Activated T-cell treated with anti-CD3 and anti-CD28 coated beads for 48 hours (primary cell): ENCODE measurements at places on chromosomes 7 and 10.
A peak's percentile ranks its signal among the peaks of the same experiment; 100 is the strongest.

DNA sequence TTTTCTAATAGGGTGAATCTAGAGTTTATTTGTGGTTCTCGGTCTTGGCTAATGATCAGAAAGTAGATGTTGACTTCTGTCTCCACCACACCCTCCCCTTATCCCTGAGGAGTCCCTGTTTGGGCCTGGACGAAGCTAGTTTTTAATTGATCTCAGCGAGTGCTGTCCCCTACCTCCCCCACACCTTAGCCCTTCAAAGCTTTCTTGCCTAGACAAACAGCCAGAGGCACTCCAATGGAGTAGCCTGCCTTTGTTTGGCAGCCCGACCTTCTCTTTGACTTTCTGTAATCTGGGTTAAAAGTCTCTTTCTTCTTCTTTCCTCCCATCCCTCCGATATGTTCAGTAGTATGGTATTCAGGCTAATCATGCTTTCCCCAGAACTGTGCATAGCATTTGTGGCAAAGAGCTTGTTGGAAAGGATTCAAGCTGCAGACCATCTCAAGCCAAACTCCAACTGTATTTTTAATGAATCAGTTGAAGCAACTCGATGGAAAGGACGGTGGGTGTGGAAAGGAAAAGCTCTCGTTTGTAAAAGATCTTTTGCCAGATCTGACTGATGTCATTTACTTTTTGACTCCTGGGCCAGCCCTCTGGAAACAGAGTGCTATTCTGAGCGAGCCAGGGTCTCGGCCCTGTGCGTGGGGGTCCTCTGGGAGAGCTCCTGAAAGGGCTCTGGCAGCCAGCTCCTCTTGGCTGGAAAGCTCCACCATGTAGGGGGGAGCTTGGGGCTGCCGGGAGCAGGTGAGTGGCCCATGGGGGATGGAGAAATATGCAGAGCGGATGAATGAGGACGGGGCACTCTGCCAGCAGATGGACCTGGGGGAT, 4.5 kb downstream of the FAM180A start:
- no peak for DNase-seq

DNA sequence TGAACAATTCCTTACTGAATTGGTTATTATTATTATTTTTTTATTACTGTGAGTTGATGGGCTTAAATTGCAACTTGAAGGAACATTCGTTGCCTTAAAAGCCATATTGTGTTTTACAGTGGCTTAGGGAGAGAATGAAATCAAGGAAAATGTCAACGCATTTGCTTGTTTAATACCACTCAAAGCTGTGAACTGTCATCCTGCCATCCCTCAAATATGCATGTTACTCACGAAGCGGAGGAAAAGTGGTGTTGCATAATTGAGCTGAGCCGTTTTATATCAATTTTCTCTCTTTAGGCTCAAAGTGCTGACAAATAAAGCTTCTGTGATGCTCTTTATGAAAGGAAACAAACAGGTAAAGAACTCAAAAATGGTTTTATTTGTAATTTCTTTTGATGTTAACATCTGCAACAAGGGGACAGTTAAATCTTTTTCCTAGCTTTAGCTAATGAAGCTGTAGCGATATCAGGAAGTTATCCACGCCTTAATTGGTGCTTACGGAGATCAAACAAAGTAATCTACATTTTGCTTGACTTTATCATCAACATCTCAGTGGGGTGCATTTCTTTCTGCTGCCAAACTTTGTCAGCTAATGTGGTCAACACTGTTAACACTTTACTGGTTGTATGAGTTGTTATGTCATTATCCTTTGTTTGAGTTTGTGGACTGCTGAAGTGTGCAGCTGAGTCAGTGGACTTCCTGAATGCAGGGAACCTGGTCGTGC, 33.1 kb downstream of the GLRX3 start:
- no peak for DNase-seq

DNA sequence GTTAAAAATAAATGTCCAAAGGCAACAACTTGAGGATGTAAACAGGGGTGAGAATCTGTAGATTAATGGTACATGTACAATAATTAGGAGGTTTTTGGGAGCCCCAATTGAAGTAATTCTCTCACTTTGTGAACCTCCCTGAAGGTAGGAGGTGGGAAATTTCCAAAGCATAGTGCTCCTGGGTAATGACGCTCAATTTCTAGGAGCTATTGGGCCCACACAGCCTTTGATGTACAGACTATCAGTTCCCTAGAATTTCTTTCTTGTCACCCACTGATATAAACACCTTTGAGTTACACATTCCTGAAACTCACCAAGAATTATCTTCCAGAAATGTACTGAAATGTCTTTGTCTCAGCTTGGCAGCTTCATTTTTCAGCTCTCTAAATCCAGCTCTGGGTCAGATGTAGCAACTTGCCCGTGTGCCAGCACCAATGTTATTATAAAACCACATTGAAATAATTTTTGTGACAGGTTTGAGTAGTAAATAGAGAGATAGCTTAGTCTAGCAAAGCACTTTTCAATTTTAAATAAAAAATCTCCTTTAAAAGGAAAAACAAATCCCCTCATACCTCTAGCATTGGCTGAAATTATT, 36.6 kb upstream of the GALNT17 start:
- no peak for DNase-seq

- no peak for DNase-seq
These were observed 16.8 kb upstream of the KIF20B start for GRCh38 chr10:89684604-89685003.

DNA sequence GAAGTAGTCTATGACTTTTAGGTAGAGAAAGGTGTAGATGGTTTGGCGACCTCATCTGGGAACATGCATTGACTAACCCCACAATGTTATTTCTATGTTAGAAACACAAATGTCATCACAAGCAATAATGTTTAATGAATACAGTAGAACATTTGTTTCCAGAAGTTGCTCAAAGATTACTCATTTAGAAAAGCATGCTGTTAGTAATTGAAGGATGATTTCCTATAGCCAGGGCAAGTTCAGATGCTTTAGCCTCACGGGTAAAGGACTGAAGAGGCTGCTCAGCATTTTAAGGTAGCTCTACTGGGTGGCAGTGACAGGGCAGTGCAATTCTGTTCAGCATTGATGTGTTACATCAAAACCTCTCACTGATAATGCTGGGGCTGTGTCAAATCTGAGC, 199.3 kb upstream of the FZD1 start:
- no peak for DNase-seq

- DNase-seq, result no peak
These were observed 802.7 kb upstream of the IGFBP3 start for GRCh38 chr7:46723742-46724141.

GRCh38 chr7:11009631-11010030, 36.0 kb downstream of the PHF14 start:
- no peak for DNase-seq

GRCh38 chr7:74656441-74656836, 1.1 kb upstream of the GTF2I start:
- peak; percentile 49 for DNase-seq

DNA sequence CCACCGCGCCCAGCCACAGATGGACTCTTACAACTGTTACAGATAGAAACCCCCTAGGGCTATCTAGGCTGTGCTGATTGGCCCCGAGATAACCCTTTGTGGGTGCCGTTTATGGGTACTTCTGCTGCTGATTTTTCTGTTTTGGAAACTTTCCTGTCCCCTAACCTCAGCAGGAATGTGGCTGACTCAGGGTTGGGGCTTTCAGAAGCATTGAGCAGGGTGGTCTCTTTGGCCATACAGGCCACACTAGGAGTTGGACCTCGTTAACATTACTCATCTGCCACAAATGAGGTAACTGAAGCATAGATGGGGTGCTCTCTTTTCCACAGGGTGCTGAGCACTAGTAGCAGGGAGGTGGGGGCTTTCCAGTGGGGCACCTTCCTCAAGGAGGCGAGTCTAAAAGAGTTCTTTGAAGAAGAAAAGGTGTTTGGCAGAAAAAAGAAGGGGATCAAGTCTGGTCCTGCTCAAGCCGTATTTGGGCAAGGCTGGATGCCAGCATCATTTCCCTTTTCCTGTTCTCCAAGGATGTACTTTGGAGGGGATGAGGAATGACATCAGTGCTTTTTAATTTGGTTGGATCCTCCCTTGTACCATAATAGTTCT, 6.4 kb downstream of the ZSCAN25 start:
- DNase-seq, result peak; percentile 29

DNA sequence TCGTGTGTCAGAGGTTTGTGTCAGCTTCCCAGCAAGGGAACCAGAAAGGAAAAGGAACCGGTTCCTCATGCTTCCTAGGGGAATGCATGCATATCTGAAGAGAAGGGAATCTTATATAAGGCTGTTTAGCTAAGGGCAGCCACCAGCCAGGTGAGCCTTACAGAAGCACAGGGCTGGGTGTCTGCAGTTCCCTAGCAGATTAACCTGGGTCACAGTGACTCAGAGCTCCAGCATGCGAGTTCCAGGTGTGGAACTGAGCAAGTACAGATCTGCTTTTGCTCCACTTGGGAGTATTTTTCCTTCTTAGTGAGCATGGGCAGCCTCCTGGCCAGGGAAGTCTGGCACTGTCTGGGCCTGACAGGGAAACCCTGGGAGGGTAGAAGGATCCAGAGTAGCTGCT, 957 bp upstream of the ANKRD2 start:
- DNase-seq, result no peak

- DNase-seq, result no peak
These were observed 15.7 kb downstream of the AKR1C1 start for GRCh38 chr10:4978870-4979269.

DNA sequence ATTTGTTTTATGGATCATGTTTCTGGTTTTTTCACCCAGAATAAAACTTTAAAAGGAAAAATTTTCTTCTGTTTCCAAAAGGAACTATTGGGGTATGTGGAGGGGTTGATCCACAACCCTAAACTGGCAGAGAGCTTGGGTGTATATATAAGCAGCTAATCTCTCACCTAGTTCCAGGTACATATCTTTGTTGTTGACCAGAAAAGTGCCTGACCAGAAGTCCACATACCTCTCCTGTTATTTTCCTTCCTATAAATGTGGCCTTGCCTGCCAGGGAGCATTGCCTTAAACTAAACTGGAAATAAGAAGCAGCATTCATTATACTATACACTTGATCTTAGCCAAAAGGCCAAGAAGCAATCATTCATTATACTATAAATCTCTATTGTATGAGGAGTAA, 112.0 kb downstream of the ZEB1 start:
- no peak for DNase-seq

DNA sequence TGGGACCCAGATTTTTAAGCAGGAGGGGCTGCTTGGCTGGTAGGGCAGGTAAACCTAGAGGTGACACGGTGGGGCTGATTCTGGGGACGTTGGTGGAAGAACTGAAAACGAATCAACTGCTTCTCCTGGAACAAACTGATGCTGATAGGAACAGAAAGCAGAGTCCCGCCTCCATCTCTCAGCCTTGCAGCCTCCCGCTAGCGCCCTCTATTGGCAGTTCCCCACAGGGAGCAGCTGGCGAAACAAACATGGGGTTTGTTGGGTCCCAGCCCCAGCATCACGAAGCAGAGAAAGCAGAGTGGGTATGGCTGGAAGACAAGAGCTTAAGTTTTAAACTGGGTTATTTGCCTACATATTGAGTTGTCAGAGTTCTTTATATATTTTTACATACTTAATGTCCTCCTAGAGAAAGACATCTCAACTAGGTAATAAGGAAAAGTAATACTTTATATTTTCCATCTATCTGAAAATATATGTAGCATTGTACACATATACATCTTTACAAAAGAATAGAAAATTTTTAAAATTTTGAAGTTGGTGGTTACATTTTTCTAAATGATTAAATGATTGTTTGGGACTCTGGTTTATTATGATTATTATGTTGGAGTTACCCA, 42.3 kb upstream of the FOXI2 start:
- peak; percentile 36 for DNase-seq

DNA sequence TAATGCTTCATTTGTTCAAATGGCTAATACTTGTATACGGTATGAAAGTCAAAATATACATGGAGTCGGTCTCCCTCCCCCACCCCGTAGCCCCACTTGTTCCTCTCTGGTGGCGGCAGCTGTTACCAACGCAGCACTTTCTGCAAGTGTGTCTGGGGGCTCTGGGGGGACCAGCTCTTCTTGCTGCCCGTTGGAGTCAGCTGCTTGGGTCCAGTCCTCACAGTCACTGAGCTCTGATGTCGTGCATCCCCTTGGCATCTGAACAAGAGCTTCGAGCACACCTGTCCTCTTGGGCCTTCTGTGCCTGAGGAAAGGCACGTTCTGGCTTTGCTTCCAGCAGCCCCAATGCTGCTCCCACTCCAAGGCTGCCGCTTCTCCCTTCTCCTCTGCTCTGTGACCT, 493.1 kb downstream of the PLXNA4 start:
- no peak for DNase-seq

DNA sequence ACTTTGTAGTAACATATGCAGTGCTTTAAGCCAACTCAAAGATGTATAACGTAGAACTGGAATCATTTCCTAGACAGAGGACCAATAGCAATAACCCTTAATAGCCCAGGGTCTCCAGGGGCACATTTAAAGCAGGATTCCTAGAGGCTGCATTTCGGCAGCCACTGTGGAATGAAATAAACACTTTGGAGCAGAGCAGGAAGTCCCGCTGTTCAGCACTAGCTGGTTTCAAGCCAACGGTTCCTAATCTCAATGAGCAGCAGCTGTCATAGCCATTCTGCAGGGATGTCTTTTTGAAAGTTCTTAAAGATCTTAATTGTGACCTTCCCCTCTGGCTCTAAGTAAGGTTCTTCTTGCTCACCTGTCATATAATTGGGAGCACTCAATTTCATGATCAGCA, 18.4 kb upstream of the MACROH2A2 start:
- no peak for DNase-seq
